ENCODE measurements at places on chromosomes 12 and 14.
A peak's percentile ranks its signal among the peaks of the same experiment; 100 is the strongest.

GRCh38 chr14:61656341-61656740 lies 39.0 kb upstream of the HIF1A start:
- DNase-seq = no peak

GRCh38 chr12:132075714-132076553 lies 68.2 kb downstream of the DDX51 start:
- DNase-seq = no peak

- no peak for DNase-seq
These were observed 106.6 kb downstream of the APAF1 start for GRCh38 chr12:98751580-98752115.

- no peak for DNase-seq
These were observed 88.0 kb upstream of the GSC start for GRCh38 chr14:94857950-94858349.

DNA sequence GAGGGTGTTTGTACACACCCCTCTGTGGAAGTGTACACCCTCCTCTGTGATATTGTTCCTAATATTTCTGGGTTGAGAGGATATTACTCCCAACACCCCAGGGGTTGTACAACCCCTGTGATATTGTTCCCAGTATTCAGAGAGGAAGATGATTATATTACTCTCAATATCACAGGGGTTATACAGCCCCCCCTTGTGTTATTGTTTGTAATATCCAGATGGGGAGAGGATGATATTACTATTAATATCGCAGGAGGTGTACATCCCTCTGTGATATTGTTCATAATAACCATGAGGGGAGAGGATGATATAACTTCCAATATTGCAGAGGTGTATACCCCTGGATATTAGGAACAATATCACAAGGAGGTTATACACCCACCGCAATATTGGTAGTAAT lies 566.1 kb upstream of the MIS18BP1 start:
- DNase-seq = no peak

- DNase-seq = no peak
These were observed 727.1 kb upstream of the TBX3 start for GRCh38 chr12:115411121-115411520.

DNA sequence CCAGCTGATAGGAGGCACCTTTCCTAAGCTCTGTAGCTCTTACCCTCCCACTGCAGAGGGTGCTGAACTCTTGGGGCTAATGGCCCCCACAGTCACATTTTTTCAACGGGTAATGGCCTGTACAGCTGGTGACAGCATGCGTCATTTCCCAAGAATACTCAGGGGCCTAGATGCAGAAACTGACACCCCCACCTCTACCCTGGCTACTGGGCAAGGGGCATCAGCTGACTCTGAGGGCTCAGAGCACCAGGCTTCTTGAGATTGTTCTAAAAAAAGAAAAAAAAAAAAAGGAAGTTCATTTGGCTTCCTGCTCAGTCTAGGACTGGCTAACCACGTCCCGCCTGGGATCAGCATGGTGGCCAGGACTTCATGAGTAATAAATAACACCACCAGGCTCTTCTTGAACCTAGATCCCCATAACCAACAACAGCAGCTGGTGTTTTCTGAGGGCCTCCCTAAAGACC lies 35.2 kb downstream of the ZFP36L1 start:
- no peak for DNase-seq

GRCh38 chr14:51725061-51725460 lies 73.4 kb downstream of the FRMD6 start:
- no peak for DNase-seq

- DNase-seq = peak; percentile 75
These were observed 14.7 kb downstream of the ITGA5 start for GRCh38 chr12:54404061-54405004.

- no peak for DNase-seq
These were observed 121.0 kb upstream of the FUT8 start for GRCh38 chr14:65291531-65291930.

DNA sequence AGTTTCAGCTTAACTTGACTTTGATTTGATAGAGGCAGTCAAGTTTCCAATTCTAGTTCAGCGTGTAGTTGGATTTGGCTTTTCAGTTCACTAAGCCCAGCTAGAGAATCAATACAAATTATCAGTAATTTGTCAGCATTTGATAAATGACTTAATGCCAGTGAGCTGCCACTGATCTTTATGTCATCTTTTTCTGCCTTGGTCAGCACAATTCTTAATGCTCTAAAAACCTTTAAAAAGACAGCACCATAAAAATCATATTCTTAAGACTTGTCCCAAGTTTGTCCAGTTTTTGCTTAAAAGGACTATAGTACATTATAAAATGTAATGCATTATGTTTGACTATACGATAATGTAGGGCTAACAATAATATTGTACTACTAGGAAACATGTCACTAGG lies 920.5 kb downstream of the LRFN5 start:
- DNase-seq = no peak

GRCh38 chr12:68580911-68581310 lies 29.8 kb upstream of the RAP1B start:
- no peak for DNase-seq

- DNase-seq = no peak
These were observed 89.2 kb downstream of the BCL2L14 start for GRCh38 chr12:12159988-12160387.

- DNase-seq = no peak
These were observed 12.3 kb downstream of the HMGA2 start for GRCh38 chr12:65836419-65837197.

DNA sequence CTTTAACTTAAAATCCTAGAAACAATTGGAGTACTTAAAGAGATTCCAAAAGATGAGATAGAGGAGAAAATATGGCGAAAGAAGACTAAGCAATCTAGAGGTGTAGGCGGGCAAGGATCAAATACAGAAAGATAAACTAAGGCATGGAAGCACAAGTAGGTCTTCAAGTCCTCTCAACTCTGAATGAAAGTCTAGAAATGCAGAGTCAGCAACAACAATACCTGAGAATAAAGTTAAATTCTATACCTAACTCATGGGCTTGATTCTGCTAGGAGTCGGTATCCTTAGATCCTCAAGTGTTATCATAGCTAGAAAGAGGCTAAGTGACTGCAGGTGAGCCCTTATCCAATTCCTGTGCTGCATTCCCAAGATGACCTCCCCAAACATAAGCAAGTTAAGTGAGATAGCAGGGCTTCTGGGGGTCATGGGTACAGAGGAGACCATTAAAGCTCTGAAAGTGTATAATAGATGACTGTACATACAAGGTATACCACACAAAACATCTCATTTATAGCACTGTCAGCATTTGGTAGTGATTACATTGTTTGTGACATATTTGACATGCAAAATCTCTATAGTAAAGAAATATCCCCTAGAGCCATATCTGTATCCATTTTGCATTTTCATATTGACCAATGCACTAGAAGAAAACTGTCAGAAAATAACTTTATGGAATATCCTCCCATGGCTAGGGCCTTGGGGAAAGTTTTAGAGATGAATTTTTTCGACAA lies 82.5 kb upstream of the ARID2 start:
- DNase-seq = no peak

DNA sequence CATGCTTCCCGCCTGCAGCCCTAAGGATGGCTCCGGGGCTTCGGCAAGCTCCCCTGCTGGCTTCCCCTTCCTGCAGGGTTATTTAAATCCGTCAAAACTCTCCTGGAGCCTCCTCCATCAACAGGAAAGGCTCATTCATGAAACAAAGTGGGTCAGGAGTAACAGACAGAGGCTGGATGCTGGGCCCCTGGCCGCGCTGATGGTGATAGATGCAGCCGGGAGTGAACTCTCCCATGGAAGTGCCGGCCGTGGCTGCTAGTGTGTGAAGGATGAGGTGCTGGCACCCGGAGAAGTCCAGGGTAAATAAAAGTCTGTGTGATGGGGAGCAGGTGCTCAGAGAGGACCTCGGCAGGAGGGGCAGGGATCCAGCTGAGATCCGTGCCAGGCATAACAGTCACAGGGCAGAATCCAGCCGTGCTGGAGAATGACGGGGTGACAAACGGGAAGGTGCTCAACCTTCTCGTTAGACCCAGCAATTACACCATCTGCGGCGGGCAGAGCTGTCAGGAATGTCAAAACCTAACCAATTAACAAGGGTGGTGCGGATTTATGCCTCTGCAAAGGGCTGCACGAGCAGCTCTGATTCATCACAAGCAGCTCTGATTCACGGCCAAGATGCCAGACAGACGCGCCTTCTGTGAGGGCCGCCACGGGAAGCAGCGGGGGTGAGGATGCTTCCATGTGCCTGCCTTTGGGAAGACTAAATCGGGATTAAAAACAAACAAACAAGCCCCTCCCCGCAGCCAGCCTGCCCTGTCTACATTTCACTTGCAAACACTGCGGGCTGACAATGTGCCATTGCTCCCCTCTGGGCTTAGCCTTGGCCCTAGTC lies 55.6 kb downstream of the SYNE3 start:
- DNase-seq = no peak

DNA sequence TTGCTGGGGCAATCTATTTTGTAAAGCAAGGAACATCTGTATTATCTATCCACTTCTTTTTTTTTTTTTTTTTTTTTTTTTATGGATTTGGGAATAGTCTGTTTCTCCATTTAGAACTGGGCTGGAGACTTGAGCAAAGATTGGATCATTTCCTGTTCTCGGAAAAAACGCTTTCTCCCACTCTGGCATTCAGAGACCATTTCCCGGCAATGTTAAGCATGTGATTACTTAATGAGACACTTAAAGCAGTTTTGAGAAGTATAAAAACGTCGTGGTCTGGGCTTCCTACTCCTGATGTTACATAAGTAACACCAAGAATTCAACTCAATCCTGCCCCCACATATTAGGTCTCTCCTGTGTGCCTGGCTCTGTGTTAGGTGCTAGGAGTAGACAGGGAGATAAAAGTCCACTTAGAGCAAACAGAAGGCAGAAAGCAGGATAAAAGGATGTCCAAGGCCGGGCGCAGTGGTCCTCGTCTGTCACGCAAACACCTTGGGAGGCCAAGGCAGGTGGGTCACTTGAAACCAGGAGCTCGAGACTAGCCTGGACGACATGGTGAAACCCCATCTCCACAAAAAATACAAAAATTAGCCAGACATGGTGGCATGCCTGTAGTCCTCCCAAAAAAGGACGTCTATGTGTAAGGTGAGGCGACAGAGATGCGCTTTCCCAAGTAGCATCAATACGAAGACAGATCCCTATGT lies 152.1 kb upstream of the GSC start:
- no peak for DNase-seq

DNA sequence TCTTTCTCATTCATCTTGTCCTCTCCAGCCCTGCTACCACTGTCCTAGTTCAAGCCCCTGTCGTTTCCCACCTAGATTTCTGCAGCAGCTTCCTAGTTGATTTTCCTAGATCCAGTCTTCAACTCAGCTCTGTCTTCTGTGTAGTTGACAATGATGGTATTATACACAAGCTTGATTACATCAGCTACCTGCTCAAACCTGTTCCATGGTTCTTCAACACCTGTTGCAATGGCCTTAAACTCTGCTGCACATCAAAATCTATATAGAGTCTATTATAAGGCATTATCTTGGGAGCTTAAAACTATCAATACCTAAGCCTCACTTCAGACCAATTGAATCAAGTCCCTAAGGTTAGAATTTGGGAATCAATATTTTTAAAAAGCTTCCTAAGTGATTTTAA lies 71.7 kb upstream of the PELI2 start:
- no peak for DNase-seq

GRCh38 chr14:55245657-55246268 lies 25.5 kb upstream of the FBXO34 start:
- DNase-seq = peak; percentile 41

- no peak for DNase-seq
These were observed 95.0 kb downstream of the RFLNA start for GRCh38 chr12:124389725-124390441.

GRCh38 chr12:48000878-48001504 lies 3.3 kb downstream of the COL2A1 start:
- DNase-seq = no peak

DNA sequence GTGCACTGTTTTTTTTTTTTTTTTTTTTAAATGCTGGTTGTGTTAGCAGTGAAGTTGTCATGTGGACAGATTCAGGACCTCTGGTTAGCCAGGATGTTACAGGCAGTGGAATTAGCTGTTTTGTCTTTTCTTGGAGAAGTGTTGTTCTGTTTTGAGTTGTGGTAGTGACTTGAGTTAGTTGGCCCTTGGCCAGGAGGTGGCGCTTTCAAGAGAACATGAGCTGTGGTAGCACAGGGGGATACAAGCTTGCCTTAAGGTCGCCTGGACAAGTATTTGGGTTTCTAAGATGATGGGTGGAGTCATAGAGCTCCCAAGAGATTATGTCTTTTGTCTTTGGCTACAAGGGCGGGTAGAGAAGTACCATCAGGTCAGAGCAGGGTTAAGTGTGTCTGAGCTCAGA lies 33.3 kb upstream of the CCDC198 start:
- DNase-seq = no peak

GRCh38 chr12:75759842-75760572 lies 248.6 kb upstream of the KRR1 start:
- DNase-seq = no peak

DNA sequence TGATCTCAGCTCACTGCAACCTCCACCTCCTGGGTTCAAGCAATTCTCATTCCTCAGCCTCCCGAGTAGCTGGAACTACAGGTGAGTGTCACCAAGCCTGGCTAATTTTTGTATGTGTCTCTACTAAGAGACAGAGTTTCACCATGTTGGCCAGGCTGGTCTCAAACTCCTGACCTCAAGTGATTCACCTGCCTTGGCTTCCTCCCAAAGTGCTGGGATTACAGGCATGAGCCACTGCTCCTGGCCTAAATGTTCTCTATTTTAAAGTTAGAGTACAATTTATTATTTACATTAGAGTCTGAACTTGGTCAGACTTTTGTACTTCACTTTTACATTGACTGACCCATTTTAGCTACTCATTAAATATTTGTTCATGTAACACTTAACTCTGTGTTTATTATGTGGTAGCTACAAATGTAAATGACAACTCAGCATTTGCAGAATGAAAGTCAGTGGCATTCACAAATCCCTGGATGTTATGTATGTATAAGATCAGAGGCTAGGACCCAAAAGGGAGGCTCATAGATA lies 409.6 kb downstream of the APAF1 start:
- DNase-seq = no peak

DNA sequence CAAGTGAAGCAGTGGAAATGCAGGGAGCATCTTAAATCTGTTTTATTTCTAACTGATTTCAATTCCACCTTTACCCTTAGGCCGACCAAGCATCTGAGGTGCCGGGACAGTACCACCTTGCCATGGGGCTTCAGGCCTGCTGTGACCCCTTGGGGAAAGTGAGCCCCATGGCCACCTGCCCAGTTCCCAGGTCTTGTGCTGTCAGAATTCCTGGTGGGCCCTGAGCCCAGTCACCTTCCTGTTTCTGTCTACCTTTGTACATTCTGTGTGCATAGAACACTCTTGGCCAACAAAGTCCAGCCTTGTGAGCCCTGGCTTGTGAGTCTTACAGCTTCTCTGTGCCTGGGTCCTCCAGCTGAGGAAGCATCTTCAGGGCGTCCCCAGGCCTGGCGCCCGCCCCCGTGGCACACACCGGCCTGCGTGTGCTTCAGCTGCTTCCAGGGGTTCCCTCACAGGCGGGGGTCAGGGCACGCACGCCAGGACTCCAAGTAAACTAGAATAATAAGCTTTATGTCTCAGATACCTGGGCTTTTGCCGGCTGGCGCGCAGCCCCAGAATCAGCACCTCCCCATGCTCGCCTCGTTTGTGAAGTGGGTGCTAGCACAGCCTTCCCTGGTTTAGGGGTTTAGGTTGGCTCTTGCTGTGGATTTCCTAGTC lies 10.3 kb downstream of the ZFYVE21 start:
- no peak for DNase-seq
